Activated naive CD8-positive, alpha-beta T cell treated with anti-CD3 and anti-CD28 coated beads, Interleukin-2, amount 50 U/mL, for 16 hours (primary cell): ENCODE measurements at places on chromosomes 11 and 22.

DNA sequence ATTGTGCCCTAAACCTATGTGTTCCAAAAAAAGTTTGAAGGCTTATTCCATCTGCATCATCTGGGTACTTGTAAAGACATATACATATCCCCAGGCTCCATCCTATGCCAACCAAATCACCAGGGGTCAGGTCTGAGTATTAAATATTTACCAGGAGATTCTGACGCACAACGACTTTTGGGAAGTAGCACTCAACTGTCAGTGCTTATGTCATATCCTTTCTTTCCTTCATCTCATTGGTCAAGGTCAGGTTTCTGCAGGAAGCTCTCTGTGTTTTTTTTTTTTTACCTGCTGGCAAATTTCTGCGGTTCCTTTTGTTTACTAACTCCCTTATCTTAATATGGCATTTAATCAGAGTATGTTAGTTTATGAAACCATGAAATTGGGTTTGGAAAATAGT, 22.5 kb upstream of the CYP2R1 start:
- DNase-seq: no peak

- DNase-seq: no peak
These were observed 80.0 kb upstream of the TIMP3 start for GRCh38 chr22:32721328-32722180.

GRCh38 chr11:86506235-86506634, 131.5 kb downstream of the CCDC81 start:
- DNase-seq: no peak

DNA sequence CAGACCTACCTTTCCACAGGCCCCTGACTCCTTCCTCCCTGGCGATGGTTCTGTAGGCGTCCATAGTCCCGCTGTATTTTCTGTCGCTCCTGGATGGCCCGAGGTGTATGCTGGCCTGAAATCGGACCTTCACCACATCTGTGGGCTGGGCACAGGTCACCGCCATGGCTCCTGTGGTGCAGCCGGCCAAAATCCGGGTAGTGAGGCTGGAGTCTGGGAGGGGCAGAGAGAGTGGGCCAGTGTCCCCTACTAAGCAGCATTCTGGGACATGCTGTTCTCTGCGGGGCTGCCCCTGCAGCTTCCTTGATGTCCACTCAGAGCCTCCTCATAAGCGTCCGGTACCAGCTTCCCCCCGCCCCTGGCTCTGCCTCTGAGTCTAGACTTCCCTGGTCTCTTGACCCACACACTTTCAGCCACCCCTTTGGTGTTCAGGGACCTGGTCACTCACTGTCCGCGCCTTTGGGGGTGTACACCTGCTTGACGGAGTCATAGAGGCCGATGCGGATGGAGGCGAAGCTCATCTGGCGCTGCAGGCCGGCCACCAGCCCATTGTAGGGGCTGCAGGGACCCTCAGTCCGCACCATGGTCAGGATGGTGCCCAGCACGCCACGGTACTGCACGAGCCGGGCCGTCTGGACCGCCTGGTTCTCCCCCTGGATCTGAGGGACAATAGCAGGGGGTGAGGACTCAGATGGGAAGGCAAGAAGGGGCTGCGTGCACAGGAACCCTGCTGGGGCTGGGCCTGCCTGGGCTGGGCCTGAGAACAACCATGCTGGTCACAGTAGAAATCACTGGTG, 3.0 kb downstream of the UCP3 start:
- DNase-seq: no peak

- DNase-seq: no peak
These were observed 34.4 kb upstream of the RCN1 start for GRCh38 chr11:32056438-32056837.
